ENCODE measurements at places on chromosomes 16 and 17.

DNA sequence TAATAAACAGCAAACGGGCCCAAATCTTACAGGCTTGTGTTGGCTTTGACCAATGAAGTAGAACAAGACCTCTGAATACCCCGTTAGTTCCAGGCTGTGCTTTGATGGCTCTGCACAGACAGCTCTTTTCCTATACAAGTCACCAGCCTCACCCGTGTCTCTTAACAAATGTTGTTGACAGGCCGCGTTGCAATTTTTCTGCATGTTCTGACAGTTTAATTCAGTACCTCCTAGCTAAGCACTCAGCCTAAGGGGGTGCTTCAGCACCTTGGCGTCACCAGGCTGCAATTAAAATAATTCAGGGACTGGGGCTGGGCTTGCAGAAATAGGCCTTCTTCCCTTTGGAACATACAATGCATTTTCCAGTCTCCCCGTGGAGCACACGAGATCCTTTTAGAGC, 500.1 kb downstream of the MAF start:
- no peak for DNase-seq

DNA sequence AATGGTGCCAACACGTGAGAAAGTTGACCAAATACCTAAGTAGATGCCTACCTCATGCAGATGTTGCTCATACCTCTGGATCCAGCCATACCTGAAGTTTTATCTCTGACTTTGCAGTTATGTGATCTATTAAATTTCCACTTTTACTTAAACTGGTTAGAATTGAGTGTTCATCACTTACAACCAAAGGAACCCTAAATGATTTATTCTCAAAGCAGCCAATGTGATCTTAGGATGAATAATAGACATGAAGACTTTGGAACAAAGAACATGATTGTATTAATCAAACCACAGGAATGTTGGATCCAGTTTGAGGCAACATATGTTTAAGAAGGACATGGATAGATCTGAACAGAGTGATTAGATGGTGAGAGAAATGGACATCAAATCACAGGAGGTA, 68.7 kb downstream of the IRX6 start:
- no peak for DNase-seq

DNA sequence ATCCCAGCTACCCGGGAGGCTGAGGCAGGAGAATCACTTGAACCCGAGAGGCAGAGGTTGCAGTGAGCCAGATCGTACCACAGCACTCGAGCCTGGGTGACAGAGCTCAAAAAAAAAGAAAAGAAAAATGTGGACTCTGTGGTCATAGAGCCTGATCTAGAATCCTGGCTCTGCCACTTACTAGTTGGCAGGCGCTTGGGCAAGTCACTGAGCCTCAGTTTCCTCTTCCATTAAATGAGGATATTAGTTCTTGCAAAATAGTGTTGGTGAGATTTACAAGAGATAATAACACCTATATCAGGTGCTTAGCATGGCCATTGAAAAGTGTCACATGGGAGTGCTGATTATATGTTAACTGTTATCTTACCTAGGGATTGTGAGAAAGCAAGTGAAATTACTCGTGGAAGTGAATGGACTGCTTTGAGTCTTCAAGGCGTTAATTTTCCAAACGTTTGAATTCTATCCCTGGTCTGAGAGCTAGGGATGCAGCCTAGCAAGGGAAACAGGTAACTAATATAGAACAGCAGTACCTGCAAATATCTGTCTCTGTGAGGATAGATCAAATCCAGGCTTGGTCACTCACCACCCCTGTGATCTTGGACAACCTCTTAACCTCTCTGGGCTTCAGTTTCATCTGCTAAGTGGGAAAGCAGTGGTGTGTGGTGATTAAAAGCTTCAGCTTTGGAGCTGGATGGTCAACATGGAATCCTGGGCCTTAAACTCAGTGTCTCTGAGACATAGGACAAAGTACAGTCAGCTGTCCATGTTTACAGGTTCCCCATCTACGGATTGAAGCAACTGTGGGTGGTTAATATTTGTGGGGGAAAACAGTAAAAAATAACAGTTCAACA, 953 bp upstream of the NSMCE1 start:
- no peak for DNase-seq

DNA sequence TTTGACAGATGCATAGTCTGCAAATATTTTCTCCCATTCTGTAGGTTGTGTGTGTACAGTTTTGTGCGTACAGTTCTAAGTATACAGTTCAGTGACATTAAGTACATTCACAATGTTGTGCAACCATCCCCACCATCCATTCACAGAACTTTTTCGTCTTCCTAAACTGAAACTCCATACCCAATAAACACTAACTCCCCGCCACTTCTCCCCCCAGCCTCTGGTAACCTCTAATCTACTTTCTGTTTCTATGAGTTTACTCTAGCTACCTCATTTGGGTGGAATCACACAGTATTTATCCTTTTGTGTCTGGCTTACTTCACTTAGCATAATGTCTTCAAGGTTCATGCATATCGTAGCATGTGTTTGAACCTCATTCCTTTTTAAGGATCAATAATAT, 14.3 kb downstream of the PIK3R5 start:
- no peak for DNase-seq

GRCh38 chr16:11377154-11377553, 31.9 kb downstream of the RMI2 start:
- DNase-seq = no peak

DNA sequence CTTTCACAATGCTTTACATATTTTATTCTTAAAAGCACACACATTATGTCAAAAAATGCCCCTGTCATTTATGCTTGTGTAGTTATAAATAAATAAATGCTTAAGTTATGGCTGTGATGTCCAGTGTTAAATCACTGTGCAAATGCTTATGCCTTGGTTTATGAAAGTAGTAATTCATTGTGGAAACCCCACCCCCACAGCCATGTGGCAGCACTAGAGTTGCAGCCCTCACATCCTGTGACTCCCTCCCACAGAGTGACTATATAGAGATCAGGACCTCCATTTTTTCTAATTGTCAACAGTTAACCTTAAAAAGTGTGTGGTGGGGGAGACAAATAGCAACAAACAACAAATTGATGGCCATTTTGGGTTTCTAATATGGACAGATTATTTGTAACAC, 2.4 kb downstream of the SKAP1 start:
- DNase-seq = no peak

DNA sequence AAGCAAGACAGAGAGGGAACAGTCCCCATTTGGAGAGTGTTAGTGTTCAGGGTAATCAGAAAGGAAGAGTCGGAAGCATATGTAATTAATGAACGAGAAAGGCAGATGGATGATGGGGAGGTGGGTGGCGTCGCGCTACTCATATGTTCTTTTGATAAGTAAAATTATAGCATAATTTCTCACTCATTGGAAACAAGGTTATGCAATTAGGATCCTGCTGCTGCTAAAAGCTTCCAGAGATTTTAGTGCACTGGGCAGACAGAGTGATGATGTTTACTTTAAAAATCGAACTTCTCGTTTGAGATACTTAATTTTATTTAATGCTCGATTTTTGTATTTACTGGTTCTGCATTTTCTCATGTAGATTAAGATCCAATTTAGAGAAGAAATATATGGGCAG, 96.2 kb downstream of the PRKCA start:
- DNase-seq = no peak

- peak; percentile 63 for DNase-seq
Observed at GRCh38 chr16:84115919-84116719, 623 bp downstream of the MBTPS1 start.

- DNase-seq = no peak
Observed at GRCh38 chr17:9138161-9138717, 116.9 kb downstream of the NTN1 start.

GRCh38 chr17:81578561-81579225, 26.5 kb upstream of the FAAP100 start:
- no peak for DNase-seq

DNA sequence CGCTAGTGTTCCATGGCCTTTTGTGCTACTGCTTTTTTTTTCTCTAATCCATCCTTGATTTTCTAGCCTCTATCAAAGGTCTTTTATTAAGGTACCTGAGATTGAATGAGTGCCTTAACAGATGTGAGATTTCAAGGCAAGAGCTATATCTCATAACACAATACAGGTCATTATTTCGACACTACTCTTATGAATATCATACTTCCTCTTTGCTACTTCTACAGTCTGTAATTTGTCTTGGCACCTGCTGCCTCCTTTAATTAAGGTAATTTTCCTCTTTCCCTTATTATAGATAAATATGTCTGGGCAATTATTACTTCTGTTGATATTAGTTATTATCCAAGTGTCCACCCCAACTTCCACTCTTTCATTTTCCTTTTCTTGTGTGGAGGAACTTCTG, 5.3 kb downstream of the KRT28 start:
- no peak for DNase-seq

DNA sequence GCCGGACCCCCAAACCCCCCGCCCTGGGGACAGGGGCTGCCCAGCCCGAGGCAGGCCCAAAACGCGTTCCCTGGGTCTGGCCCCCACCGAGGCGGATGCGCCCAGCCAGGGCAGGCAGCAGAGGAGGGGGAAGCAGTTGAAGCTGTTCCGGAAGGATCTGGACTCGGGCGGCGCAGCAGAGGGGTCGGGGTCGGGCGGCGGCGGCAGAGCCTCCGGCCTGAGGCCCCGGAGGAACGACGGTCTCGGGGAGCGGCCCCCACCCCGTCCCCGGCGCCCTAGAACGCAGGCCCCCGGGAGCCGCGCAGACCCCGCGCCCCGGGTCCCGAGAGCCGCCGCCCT, 22.9 kb upstream of the ZFPM1 start:
- DNase-seq = no peak

- DNase-seq = peak; percentile 77
Observed at GRCh38 chr16:80824623-80825364, 20.4 kb upstream of the CDYL2 start.

DNA sequence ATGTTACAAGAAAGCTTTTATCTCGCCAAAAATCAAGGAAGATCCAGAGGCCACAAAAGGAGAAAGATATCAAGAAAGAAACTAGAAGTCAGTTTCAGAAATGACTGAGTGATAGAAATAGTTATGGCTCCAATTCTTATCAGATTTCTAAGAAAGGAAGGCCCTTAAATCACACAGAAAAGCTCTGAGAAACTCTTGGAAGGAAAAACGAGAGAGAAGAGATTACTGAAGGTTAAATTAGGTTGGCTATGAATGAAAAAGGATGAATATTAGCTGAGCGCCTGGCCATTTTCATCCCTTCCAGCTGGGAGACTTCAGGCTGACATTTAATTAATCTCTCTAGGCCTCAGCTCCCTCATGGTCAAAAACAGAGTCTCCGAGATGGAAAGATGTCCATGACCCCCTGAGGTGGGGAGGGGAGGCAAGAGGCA, 72.3 kb downstream of the CYTH1 start:
- no peak for DNase-seq

GRCh38 chr17:40167685-40168261, 9.5 kb upstream of the RAPGEFL1 start:
- DNase-seq = no peak

DNA sequence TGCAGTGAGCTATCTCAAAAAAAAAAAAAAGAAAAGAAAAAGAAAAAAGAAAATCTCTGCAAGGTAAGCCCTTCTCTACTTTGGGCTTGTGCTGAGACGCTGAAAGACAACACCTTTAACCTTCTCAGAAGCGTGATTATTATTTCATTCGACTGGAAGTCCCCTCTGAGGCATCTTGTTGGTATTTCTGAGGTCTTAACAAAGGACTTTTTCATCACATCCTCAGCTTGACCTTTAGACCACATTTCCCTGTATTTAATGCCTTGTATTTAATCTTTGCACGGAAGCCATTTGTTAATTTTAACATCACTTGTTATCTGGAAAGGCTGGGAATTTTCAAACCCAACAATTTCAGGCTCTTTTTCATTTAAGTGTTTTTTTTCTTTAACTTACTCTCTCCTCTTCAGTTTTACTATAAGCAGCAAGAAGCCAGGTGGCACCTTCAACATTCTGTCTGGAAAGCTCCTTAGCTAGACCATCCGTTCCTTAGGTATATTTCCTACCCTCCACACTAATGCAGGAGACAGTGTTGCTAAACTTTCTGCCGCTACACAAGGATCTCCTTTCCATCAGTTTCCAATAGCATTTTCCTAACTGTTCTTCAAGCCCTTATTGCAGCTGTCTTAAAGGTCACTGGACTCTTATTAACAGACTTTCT, 10.3 kb downstream of the KCTD13 start:
- DNase-seq = no peak

DNA sequence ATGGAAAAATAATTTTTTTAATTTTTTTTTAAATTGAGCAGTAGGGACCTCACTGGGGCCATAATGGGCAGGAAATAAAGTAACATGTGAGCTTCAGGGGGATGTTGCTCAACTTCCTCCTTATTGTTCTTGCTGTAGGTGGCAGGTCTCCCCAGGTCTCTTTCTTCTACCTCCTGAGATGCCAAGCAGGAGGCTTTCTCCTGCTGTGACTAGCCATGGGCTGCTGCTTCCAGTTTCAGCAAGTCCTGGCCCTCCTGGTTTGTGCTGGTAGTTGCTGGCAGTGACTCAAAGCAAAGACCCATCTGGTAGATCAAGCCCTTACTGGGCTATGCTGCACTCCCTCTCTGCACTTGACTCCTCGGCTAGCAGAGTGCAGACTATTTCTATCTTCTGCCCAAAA, 2.3 kb downstream of the DPEP2NB start:
- no peak for DNase-seq

All from G401 (cell line).